Activated T-helper 17 cell treated with anti-CD3 and anti-CD28 coated beads, Interleukin-2, amount 50 U/mL, for 72 hours (primary cell): ENCODE measurements at places on chromosomes 3 and 15.

- ATAC-seq: no peak
Observed at GRCh38 chr3:177338697-177339219, 141.5 kb upstream of the TBL1XR1 start.

DNA sequence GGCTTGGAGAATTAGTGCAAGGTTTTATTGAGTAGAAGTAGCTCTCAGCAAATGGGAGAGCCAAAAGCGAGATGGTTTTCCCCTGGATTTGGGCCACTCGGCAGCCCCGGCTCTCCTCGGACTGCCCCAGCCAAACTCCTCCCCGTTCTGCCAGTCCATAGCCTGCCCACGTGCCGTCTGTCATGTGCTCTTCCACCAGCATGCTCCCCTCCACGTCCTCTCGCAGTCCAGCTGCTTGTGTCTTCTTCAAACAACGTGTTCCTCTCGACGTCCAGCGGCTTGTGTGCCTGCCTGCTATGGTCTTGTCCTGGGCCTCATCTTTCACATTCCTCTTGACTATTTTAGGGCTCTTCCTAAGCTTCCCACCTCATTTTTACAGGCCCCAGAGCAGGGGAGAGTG, 16.7 kb upstream of the SECISBP2L start:
- no peak for ATAC-seq

GRCh38 chr3:134437211-134437752, 48.5 kb downstream of the ANAPC13 start:
- ATAC-seq: no peak

- no peak for ATAC-seq
Observed at GRCh38 chr15:90042766-90043529, 41.8 kb downstream of the ZNF710 start.

GRCh38 chr15:30921781-30922479, 18.2 kb downstream of the FAN1 start:
- no peak for ATAC-seq

GRCh38 chr3:9214185-9214584, 35.3 kb downstream of the SRGAP3 start:
- ATAC-seq: no peak

GRCh38 chr3:56525291-56525690, 31.7 kb upstream of the CCDC66 start:
- ATAC-seq: no peak

DNA sequence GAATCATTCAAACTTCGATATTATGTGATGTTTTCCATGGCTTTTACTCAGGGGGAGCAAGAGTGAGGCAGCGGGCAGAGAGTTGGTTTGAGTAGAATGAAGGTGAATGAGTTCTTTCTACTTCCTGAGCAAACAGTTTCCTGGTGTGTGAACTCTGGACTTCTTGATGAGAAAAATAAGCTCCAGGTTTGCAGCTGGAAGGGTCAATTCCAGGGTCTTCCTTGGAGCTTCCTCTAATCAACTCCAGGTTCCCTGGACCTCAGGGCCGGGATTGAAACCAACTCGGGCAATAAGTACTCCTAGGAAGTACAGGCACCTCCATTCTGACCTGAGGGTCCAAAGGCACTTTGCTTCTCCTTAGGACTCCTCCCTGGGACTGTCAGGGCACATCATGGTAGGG, 243.6 kb upstream of the ONECUT1 start:
- ATAC-seq: no peak

GRCh38 chr3:164791263-164791662, 287.0 kb downstream of the SI start:
- ATAC-seq: no peak

- ATAC-seq: no peak
Observed at GRCh38 chr15:80485370-80486164, 81.4 kb downstream of the ARNT2 start.
